ENCODE measurements at places on chromosomes 6 and 20.

DNA sequence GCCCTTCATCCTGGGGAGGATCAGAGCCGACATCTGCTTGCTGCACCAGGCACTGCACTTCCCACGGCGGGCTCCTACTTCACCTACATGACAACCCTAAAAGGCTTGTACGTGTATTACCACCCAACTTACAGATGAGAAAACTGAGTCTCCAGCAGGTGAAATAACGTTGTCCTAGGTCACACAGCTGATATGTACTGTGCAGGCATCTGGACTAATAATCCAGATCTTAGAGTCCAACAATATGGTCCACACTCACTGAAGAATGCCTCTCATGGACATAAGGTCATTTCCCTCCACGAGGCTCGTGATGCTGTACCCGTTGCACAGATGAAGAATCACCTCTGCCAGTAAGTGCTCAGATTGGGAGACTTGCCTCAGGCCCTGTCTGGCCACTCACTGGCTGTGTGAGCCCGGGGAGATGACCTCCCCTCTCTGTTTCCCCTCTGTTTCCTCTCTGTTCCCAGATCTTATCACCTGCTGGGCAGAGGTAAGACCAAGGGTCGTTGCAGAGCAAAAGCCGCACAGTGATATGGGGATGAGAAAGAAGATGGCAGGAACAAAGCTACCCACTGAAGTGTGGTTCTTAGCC lies 32.1 kb downstream of the TGM2 start:
- H3K27me3 ChIP-seq, result no peaks in the 10 kb centered on the region
- peaks cover 5% of the 10 kb centered on the region for H3K36me3 ChIP-seq
- H3K4me3 ChIP-seq, result no peak overlapping the region
- no peaks in the 10 kb centered on the region for H3K4me1 ChIP-seq
- DNase-seq, result no peak

GRCh38 chr20:55614220-55614757 lies 391.0 kb downstream of the CBLN4 start:
- DNase-seq, result no peak
- no peaks in the 10 kb centered on the region for H3K27me3 ChIP-seq
- no peak overlapping the region for H3K4me3 ChIP-seq
- no peaks in the 10 kb centered on the region for H3K36me3 ChIP-seq
- no peak overlapping the region for H3K27ac ChIP-seq

DNA sequence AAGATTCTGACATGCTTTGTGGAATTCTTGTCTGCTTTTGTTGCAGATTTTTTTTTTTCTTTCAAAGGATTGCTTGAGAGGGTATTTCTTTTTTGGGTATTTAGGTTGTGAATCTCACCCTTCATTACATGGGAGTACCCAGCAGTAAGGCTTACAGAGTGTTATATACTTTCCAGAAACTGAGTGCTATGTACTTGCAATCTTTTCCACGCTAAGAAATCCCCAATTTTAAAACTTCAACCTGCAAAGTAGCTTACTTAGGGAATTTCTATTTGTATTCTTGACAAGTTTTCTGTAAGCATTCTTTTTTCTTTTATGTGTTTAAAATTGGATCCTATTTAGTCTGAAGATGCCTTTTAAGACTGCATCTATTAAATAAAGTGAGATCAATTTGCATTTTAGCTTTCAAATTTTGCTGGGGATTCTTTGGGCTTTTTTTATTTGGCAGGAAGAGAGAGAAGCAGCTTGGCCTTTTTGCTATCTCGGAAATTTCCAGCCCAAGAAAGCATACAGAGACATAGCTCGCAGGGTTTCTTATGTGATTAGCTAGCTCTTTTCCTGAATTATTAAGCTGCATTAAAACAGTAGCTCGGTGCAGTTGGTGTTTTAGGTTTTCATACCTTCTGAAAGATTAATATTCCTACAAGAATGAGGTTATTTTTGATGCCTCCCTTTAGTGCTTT lies 42.6 kb downstream of the KCNS1 start:
- no peaks in the 10 kb centered on the region for H3K27me3 ChIP-seq
- H3K4me3 ChIP-seq, result no peak overlapping the region
- DNase-seq, result no peak
- H3K4me1 ChIP-seq, result no peaks in the 10 kb centered on the region

GRCh38 chr6:137900815-137901214 lies 33.8 kb downstream of the TNFAIP3 start:
- DNase-seq, result no peak
- H3K27me3 ChIP-seq, result no peaks in the 10 kb centered on the region
- no peaks in the 10 kb centered on the region for H3K36me3 ChIP-seq

DNA sequence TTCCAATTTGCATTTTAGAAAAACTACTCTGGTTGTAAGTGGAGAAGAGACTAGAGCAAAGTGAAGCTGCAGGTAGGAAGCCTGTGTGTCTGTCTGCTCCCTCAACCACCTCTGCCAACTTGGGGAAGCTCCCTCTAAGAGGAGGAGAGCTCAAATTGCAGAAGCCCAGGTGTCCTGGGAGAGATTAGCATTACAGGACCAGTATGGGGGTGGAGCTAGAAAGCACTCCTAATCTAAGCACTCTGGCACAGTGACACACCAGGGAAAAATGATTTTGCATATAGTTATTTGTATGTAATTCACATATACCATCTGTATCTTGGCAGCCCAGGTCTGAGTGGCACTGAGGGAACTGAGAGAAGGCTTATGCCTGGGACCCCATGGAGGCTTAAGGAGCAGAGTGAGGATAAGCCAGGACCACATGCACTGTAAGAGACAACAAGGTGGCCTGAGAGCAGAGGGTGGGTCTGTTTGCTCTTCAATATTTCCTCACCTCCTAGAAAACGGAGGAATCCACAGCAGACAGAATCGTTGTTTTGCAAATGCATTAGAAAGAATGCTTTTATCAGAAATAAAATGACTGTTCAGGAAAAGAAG lies 13.6 kb downstream of the GSTA2 start:
- H3K36me3 ChIP-seq, result no peaks in the 10 kb centered on the region
- no peak for DNase-seq
- no peaks in the 10 kb centered on the region for H3K27me3 ChIP-seq
- H3K4me3 ChIP-seq, result no peak overlapping the region
- no peaks in the 10 kb centered on the region for H3K4me1 ChIP-seq

GRCh38 chr6:13454286-13455221 lies 32.8 kb downstream of the GFOD1 start:
- no peak overlapping the region for H3K4me3 ChIP-seq
- no peak overlapping the region for H3K27ac ChIP-seq
- H3K27me3 ChIP-seq, result no peaks in the 10 kb centered on the region
- no peaks in the 10 kb centered on the region for H3K4me1 ChIP-seq
- no peaks in the 10 kb centered on the region for H3K36me3 ChIP-seq

- H3K27me3 ChIP-seq, result no peaks in the 10 kb centered on the region
- no peaks in the 10 kb centered on the region for H3K4me1 ChIP-seq
- no peak overlapping the region for H3K27ac ChIP-seq
- no peaks in the 10 kb centered on the region for H3K36me3 ChIP-seq
- peak; percentile 38 for DNase-seq
These were observed 15.2 kb upstream of the ZNF335 start for GRCh38 chr20:45987108-45987780.

DNA sequence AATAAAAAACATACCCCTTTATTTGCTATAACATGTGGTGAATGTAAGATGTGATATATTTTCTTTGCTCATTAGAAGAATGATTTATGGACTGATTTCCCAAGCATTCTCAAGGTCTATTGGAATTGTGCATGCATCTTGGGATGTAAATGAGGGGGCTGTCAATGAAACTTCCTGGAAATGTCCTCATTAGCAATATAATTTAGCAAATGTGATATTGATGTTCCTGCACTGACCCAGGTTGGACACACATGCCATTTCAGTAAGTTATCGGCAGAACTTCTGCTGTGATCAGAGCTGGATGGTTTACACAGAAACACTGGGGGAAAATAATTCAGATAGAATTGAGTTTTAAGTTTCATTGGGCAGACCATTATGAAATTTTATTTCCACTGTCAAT lies 99.9 kb downstream of the ELOVL4 start:
- no peaks in the 10 kb centered on the region for H3K4me1 ChIP-seq
- H3K27me3 ChIP-seq, result no peaks in the 10 kb centered on the region
- H3K4me3 ChIP-seq, result no peak overlapping the region
- H3K36me3 ChIP-seq, result no peaks in the 10 kb centered on the region
- no peak for DNase-seq
- H3K27ac ChIP-seq, result no peak overlapping the region

GRCh38 chr20:16488616-16489015 lies 84.6 kb downstream of the KIF16B start:
- H3K4me1 ChIP-seq, result no peaks in the 10 kb centered on the region
- no peaks in the 10 kb centered on the region for H3K36me3 ChIP-seq
- no peak overlapping the region for H3K27ac ChIP-seq
- H3K4me3 ChIP-seq, result no peak overlapping the region
- no peaks in the 10 kb centered on the region for H3K27me3 ChIP-seq
- DNase-seq, result no peak

GRCh38 chr6:88704980-88705379 lies 258.4 kb downstream of the RNGTT start:
- H3K36me3 ChIP-seq, result no peaks in the 10 kb centered on the region
- H3K4me3 ChIP-seq, result no peak overlapping the region
- DNase-seq, result no peak

- no peak overlapping the region for H3K4me3 ChIP-seq
- H3K27ac ChIP-seq, result no peak overlapping the region
- DNase-seq, result no peak
These were observed 85.8 kb upstream of the PREP start for GRCh38 chr6:105488516-105489215.

DNA sequence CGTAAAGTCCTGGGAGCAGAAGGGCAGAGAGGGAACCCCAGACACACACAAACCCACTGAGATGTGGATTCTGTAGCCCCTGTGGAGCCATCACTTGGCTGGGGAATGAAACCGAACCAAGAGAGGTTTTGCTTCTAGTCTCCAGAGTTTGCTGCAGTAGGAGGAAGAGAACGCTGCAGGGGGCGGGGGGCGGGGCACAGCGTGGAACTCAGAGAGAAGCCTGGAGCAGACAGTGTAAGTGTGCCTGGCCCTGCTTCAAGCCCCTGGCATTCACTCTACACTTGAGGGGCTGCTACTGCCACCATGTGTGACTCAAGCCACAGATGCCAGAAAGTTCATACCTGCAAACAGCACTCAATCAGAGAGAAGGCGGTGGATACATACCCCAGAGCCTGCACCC lies 18.9 kb downstream of the GABRR1 start:
- H3K4me3 ChIP-seq, result no peak overlapping the region
- no peaks in the 10 kb centered on the region for H3K4me1 ChIP-seq
- H3K36me3 ChIP-seq, result no peaks in the 10 kb centered on the region
- no peaks in the 10 kb centered on the region for H3K27me3 ChIP-seq
- DNase-seq, result no peak
- no peak overlapping the region for H3K27ac ChIP-seq

GRCh38 chr6:71979911-71980310 lies 93.6 kb downstream of the RIMS1 start:
- H3K4me1 ChIP-seq, result no peaks in the 10 kb centered on the region
- H3K27me3 ChIP-seq, result no peaks in the 10 kb centered on the region
- no peak for DNase-seq
- H3K4me3 ChIP-seq, result no peak overlapping the region

GRCh38 chr6:37575221-37575620 lies 75.5 kb upstream of the CCDC167 start:
- H3K27ac ChIP-seq, result no peak overlapping the region
- H3K27me3 ChIP-seq, result no peaks in the 10 kb centered on the region
- DNase-seq, result no peak
- no peaks in the 10 kb centered on the region for H3K36me3 ChIP-seq

GRCh38 chr20:46690219-46691106 lies 1.2 kb upstream of the TP53RK start:
- peak overlapping the region; percentile 32 for H3K4me3 ChIP-seq
- no peak for DNase-seq
- no peaks in the 10 kb centered on the region for H3K27me3 ChIP-seq
- peak overlapping the region; percentile 97 for H3K27ac ChIP-seq

GRCh38 chr20:8782804-8783203 lies 286.1 kb upstream of the PLCB4 start:
- no peaks in the 10 kb centered on the region for H3K4me1 ChIP-seq
- no peak overlapping the region for H3K4me3 ChIP-seq
- no peaks in the 10 kb centered on the region for H3K27me3 ChIP-seq
- no peak overlapping the region for H3K27ac ChIP-seq
- no peaks in the 10 kb centered on the region for H3K36me3 ChIP-seq

DNA sequence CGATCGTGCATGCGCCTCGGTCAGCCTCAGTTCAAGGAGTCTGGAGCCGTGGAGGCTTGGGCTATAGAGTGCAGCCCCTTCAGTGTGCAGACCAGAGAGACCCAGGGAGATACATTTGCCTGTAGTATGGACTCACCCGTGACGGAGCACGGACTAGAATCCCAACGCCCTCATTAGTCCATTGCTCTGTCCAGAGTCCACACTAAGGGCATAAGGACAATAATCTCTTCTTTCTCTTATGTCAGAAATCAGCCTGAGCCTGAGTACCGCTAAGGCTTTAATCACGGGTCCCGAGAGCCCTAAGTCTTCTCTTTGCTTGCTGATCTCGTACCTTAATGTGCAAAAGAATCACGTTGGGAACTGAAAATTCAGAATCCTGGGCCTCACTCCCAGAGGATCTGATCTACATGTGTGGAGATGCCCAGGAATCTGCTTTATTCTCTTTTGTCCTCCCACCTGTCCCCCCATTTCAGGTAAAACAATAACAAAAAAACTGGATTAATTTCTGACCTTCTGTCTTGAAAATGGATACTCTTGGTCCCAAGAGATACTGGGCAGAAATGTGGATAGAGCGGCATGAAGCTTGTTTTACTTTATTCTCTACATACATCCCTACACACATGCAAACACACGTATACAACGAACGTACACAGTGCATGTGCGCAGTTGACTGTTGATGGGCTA lies 671 bp downstream of the BPHL start:
- peak overlapping the region; percentile 95 for H3K27ac ChIP-seq
- no peak for DNase-seq
- H3K36me3 ChIP-seq, result no peaks in the 10 kb centered on the region
- no peaks in the 10 kb centered on the region for H3K4me1 ChIP-seq
- H3K4me3 ChIP-seq, result peak overlapping the region; percentile 84
- no peaks in the 10 kb centered on the region for H3K27me3 ChIP-seq

GRCh38 chr6:121573481-121573880 lies 138.0 kb downstream of the GJA1 start:
- no peaks in the 10 kb centered on the region for H3K4me1 ChIP-seq
- H3K27me3 ChIP-seq, result no peaks in the 10 kb centered on the region
- H3K27ac ChIP-seq, result no peak overlapping the region

DNA sequence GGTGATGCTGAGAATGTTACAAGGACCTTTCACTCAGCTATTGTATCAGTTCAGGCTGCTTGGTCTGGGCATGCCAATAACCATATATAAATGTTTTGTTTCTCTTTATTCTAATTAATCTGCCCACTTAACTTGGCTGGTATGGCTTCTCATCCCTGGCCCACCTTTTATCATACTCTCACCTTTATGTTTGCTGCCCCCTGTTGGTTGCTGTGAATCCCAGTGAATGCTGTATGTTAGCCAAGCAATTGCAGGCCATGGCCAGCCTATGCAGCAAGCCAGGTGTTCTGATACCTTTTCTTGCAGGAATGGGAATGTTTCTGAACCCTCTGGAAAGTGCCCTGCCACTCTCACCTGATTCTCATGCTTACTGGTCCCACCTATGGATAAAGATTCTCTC lies 54.6 kb downstream of the PCSK2 start:
- H3K27ac ChIP-seq, result no peak overlapping the region
- H3K4me3 ChIP-seq, result no peak overlapping the region
- no peaks in the 10 kb centered on the region for H3K27me3 ChIP-seq
- no peaks in the 10 kb centered on the region for H3K4me1 ChIP-seq

GRCh38 chr6:35188886-35189285 lies 24.9 kb upstream of the SCUBE3 start:
- no peak overlapping the region for H3K4me3 ChIP-seq
- H3K27me3 ChIP-seq, result no peaks in the 10 kb centered on the region
- H3K36me3 ChIP-seq, result no peaks in the 10 kb centered on the region
- no peaks in the 10 kb centered on the region for H3K4me1 ChIP-seq
- no peak overlapping the region for H3K27ac ChIP-seq
- DNase-seq, result no peak

- no peak overlapping the region for H3K27ac ChIP-seq
These were observed 45.5 kb downstream of the SLC9A8 start for GRCh38 chr20:49858076-49858585.

Measured in prostate gland (tissue), 2 donors.